Memory B cell (primary cell): ENCODE measurements at places on chromosomes 13 and 19.

DNA sequence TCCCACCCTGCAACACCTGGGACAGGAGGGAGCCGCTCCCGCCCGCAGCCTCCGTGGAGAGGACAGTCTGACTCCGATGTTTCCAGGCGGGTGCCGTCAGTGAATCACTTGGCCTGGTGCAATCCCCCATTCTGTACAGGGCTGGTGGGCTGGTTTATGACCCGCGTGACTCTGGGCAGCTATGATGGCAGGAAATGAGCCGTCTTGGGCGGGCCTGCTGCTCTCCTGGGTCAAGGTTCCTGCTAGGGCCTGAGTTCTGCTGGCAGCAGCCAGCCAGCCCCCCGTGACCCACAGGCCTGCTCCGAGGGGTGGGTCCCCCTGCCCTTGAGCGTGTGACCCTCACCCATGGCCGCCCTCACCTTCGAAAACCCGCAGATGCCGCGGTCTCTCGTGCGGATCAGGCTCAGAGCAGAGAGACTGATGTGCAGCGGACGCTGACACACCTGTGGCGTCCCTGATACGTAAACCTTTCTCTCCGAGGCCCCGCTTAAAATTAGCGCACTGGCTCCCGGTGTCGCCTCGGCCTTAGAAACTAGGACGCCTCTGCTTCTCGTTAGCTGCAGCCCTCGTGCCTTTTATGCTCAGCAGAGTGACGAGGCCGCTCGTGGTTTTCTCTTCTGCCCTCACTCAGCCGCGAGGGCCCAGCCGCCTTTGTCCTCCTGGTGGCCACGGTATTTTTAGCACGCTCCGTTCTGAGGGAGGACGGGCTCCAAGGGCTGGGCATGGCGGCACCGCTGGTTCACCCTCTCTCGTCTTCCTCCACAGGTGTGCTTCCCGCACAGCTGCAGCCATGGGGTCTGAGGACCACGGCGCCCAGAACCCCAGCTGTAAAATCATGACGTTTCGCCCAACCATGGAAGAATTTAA is 63.4 kb downstream of the KDM4B start:
- no peak for DNase-seq

- DNase-seq, result no peak
Observed at GRCh38 chr13:20057963-20058362, 99.4 kb downstream of the ZMYM2 start.

DNA sequence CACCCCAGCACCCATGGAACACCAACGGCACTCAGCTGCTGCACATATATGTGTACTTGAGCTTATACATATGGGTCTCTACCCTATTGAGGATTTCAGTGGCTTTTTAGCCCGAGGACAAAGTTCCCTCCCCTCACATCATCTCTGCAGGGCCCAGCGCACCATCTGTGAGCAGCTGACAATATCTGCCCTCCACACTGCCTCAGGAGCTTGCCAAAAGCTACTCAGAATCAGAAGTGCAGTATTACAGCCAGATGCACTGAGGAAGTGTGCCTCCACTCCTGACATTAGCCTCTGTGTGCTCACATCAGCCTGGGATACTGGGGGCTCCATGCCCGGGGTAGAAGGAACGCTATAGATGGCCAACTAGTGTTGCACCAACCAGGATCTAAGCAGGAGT is 903.9 kb downstream of the UQCRFS1 start:
- DNase-seq, result no peak

DNA sequence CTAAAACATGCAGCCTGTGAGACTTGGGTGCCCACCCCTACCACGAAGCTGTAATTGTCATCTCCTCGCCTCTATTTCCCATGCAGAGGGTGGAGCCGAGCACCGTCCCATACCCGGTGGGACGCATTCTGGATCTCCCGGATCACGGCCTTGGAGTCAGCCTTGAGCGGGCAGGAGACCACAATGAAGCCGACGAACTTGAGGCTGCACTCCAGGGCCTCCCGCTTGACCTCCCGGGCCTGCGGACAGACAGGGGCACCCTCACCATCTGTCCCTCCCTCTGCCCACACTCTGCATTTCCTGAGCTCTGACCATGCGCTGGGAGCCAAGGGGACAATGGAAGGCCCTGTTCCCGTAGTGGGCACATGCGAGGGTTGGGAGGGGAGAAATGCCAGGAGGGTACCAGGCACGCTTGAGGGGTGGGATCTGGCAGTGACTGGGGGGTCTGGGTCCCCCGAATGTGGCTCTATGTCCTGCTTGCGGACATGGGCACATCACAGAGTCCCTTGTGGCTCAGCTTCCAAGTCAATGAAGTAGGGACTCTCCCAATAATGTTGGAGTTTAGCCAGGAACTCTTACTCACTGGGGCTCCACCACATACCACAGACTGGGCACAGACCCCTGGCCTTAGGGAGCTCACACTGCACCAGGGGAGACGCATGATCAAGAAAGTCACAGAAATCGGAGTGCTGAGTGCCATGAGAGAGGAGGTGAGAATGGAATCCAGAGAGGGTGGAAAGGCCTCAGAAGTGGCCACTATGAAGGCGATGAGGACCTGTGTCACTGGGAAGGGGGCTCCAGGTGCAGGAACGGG is 9.2 kb upstream of the GMIP start:
- no peak for DNase-seq
